AG08396 (cell line): ENCODE measurements at places on chromosomes 5 and 9.

DNA sequence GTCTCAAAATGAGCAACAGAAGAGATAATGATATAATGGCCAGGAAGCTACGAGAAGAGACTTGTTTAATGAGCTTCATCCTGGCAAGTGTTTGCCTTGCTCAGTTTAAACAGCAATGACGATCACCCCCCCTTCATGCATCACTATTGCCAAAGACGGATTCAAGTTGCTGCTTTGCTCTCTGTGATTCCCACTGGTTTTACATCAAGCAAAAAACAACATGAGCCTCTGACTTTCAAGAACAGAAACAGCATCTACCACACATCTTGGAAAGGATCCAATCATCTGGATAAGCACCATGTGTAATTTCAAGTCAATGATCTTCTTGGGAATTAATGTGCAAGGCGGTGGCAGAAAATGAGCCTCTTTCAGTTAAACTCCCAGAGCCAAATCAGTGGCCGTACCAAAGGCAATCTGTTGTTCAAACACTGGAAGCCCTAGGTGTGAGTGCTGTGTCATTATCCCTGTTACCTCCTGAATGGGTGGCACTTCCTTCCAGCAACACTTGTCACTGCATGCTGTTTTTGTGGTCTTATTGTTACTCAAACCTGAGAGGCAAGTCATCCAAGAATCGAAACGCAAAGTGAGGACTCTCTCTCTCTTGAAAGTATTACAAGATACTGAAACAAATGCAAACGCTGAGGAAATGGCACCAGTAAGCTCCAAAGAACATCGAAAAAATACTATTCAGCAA lies 72.8 kb downstream of the MED27 start:
- no peak for DNase-seq

DNA sequence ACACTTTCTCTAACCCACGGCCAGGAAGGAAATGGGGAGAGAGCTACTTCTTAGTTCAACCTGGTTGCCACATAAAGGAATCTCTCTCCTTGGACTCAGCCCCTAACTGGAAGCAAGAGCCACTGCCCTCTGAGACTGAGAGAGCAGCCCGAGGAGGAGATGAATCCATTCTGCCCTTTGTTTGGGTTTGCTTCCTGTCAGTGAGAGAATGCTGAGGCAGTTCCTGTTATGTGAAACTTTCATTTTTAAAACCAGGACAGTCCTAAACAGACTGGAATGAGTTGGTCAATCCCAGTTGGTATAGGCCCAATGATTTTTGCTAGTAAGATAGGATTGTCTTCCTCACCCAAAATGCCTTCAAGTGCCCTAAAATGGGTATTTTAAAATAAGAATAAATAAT lies 205.1 kb downstream of the NTRK2 start:
- no peak for DNase-seq

GRCh38 chr9:34611251-34611810 lies 566 bp downstream of the RPP25L start:
- DNase-seq = peak; percentile 24

DNA sequence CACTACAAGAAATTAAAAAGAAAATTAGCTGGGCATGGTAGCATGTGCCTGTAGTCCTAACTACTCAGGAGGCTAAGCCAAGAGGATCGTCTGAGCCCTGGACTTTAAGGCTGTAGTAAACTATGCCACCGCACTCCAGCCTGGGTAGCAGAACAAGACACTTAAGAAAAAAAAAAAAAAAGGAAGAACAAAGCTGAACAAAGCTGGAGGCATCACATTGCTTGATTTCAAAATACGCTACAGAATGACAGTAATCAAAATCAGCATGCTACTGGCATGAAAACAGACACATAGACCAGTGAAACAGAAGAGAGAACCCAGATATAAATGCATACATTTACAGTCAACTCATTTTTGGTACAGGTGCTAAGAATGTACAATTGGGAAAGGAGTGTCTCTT lies 14.5 kb upstream of the OTULIN start:
- DNase-seq = no peak

DNA sequence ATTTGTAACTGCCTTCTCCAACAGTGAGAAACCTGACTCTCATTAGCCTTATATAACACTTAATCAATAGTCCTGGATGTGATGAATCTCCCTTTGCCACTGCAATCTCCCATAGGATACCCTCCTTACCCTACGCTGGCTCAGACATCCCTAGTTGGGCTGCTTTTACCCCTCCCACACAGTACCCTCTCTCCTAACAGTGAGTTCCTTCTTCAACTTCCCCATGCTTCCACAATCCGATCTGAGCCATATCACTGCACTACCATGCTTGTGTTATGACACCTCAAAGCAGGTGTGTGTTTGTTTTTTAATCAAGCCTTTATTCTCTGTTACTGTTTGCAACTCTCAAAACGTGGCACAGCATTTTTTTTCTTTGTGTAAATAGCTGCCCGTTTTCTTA lies 60.5 kb upstream of the C9orf72 start:
- no peak for DNase-seq

GRCh38 chr9:137279741-137280473 lies 2.4 kb downstream of the TOR4A start:
- DNase-seq = no peak

- no peak for DNase-seq
Observed at GRCh38 chr9:130196643-130197042, 24.4 kb downstream of the NCS1 start.

DNA sequence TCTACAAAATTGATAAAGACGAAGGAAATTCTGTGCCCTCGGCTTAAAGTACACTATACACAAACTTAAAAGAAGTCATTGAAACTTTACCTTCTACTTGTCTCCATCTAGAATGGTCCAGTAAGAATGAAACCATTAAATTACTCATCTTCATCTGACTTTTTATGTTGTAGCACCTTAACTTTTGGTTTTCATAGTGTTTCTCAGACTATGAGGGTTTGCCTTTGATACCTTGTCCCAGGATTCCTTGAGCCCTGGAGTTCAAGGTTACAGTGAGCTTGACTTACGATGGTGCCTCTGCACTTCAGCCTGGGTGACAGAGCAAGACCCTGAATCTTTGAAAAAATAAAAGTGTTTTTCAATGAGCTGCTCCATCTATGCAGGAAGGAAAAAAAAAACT lies 132.2 kb downstream of the CDC42SE2 start:
- no peak for DNase-seq
